Activated T-cell treated with anti-CD3 and anti-CD28 coated beads, Interleukin-2, amount 50 U/mL, for 48 hours (primary cell): ENCODE measurements at places on chromosomes 5 and 9.

DNA sequence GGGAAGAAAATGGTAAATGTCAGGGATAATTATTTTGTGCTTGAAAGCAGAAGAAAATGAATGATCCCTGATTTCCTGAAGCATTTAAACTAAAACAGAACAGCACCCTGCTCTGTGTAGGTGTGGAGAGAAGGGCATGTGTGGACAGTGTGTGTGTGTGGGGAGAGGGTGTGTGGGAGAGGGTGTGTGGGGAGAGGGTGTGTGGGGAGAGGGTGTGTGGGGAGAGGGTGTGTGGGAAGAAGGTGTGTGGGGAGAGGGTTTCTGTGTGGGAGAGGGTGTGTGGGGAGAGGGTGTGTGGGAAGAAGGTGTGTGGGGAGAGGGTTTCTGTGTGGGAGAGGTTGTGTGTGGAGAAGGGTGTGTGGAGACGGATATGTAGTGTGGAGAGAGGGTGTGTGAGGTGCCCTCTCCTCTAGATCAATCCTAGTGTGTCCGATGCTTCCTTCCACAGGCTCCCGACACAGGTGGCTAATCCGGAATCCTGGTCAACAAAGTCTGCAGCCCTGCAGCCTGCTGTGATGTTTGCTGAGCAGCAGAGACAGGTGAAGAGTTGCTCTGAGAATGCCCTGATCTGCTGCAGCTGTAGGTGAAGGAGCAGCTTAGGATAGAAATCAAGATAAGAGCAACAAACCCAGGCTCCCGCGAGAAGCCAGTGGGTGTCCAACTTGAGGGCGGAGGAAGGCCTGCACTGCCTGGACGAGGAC, 15.5 kb downstream of the IRX4 start:
- no peak for DNase-seq

GRCh38 chr5:33795496-33795895, 96.3 kb downstream of the ADAMTS12 start:
- DNase-seq = no peak

- DNase-seq = peak; percentile 62
Measured at GRCh38 chr9:74951725-74952151, 974 bp downstream of the C9orf40 start.

DNA sequence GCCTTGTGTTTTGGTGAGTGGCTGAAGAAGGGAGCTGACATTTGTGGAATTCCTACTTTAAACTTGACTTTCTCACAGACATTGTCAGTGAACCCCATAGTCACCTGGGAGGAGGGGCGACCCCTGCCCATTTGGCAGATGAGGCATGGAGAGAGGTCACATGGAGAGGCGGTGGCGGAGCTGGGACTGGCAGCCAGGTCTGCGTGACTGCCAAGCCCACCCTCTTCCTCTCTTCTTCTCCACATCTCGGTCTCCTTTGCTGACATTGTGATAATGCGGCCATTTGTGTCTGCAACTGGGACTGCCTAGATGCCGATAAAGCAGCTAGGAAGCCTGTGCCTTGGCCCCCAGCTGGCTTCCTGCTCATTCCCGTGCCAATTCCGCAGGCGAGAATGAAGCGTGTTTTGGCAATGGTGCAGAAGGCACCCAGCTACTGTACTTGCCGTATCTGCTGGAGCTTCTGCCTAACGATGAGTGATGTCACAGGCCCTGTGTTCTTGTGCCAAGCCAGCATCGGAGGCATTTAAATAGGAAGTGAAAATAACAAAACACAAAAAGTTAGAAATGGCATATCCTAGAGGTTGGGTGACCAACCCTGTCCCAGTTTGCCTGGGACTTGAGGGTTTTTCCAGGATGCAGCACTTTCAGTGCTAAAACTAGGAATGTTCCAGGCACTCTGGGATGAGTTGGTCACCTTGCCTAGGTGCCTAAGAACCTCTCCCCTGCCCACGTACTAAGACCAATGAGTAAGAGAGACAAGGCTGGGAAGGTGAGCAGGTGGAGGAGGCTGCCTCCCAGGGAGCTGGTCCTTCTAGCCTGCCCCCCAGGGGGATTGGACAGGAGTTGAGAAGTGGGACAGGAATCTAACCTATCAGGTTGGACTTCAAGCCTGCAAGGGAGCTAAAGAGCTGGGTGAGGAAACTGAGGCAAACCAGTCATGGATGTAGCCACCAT, 23.6 kb downstream of the OLFML2A start:
- no peak for DNase-seq

GRCh38 chr5:32387211-32387610, 57.3 kb downstream of the ZFR start:
- no peak for DNase-seq

GRCh38 chr5:90408571-90409317, 812 bp downstream of the CETN3 start:
- no peak for DNase-seq
